Mesendoderm (in vitro differentiated cells): ENCODE measurements at places on chromosomes 5 and 9.
A peak's percentile ranks its signal among the peaks of the same experiment; 100 is the strongest.

- DNase-seq = no peak
Measured at GRCh38 chr5:31124026-31124425, 69.5 kb upstream of the CDH6 start.

- DNase-seq = no peak
Measured at GRCh38 chr5:91111473-91112238, 271.5 kb downstream of the ARRDC3 start.

DNA sequence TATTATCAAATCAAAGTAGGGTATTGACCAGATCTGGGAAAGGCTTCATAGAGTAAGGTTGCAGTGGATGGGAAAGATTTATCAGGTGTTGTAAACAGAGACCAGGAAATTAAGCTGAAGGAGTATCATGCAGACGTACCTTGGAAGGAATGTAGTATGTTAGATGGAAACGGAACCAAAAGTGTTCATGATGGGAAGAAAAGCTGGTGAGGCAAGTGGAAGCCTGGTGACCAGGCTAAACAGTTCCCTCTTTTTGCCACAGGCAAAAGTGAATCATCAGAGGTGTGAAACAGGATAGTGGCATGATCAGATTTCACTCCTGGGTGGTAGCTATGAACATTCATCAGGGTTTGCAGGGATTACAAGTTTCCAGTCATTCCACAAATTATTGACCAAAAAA lies 780.1 kb upstream of the DMAC1 start:
- peak; percentile 75 for DNase-seq

- peak; percentile 5 for DNase-seq
Measured at GRCh38 chr5:170860818-170861666, 776 bp upstream of the RANBP17 start.

- no peak for DNase-seq
Measured at GRCh38 chr9:114140850-114141249, 14.5 kb upstream of the COL27A1 start.

GRCh38 chr9:137456061-137456863 lies 2.9 kb downstream of the NSMF start:
- no peak for DNase-seq

GRCh38 chr9:38176251-38176650 lies 107.2 kb upstream of the SHB start:
- no peak for DNase-seq

DNA sequence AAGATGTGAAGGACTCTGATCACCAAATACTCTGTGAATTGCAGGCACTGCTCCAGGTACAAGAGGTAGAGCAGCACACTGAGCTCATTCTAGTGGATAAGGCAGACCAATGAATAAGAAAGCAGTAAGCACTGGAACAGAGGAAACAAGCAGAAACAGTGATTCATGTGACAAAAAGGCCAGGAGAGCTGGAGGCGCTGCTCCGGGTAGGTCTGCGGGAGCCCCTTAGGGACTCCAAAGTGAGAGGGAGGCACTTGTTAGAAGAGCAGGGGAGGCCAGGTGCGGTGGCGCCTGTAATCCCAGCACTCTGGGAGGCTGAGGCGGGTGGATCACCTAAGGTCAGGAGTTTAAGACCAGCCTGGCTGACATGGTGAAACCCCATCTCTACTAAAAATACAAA lies 231.6 kb upstream of the NFIL3 start:
- no peak for DNase-seq
